Ovary (tissue), 10 donors: ENCODE measurements at places on chromosomes 3 and 15. TPM values are rescaled to one million over a fixed set of nuclear protein-coding genes. Genes with fewer than 3 reads are reported as not detected.

The SLC24A5 gene
- polyA plus RNA-seq = not detected

The TMEM40 gene
- 0.11 TPM for polyA plus RNA-seq

The NPAP1 gene
- 0.31 TPM for polyA plus RNA-seq

The AMIGO3 gene
- polyA plus RNA-seq = 0.77 TPM

The MAP6D1 gene
- 0.47 TPM for polyA plus RNA-seq

The FAIM gene
- 26.8 TPM for polyA plus RNA-seq
